ENCODE measurements at places on chromosomes 16 and 17.

- DNase-seq: no peak
Observed at GRCh38 chr17:5819921-5820685, 235.8 kb upstream of the NLRP1 start.

DNA sequence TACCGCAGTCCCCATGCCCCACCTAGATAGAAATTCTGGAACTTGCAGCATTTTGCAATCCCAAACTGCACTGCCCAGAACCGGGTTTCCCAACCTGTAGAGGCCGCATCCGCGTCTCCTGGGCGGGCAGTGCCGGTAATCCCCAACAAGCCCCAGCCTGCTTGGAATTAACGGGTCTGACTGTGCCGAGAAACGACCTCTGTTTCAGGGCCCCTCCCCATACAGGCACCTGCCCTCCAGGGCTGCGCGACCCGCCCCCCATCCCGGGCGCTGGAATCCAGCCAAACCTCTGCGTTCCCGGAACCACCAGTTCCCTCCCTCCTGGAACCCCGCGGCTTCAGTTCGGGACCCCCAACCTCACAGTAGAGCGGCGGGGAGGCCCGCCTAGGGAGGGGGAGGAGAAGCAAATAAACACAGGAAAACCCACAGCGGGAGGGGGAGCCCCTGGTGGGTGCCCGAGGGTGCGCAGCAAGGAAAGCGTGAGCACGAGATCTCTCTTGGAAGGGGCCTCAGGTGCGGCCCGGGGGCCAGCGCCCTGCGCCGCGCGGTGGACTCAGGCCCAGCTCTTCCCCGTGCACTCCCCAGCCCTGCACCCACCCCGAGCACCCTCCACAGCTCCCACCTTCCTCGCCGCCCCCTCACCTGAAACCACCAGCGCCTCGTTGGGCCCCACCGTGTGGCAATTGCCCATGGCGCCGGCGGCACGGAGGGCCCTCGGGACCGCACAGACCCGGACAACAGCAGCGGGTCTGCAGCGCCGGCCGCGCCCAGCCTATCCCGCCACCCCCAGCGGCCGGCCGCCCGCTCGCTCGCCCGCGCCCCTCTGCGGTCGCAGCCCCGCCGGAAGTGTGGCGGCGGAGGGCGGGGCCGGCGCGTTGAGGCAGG is at the start of gene FLOT2:
FLOT2 (minus strand) TSS at position 850 of the 885 bp plus-strand sequence; CDS start at position 691, 159 bp downstream.
- no peak for DNase-seq

- no peak for DNase-seq
Observed at GRCh38 chr16:50688867-50689266, 4.5 kb upstream of the NOD2 start.

GRCh38 chr16:81189100-81189664 is 49.3 kb upstream of the BCO1 start:
- no peak for DNase-seq

DNA sequence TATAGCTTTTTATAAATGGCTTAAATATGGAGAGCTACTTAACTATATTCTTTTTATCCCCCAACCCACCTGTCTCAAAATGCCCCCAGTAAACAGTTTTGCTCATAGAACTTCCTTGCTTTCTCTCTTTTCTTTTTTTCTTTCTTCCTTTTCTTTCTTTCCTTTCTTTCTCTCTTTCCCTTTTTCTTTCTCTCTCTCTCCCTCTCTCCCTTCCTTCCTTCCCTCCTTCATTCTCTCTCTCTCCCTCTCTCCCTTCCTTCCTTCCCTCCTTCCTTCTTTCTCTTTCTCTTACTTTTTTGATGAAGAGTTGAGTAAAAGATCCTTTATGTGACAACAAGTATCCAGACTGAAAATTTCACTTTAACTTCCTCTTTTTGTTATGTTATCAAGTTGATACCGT is 48.2 kb downstream of the KCNJ2 start:
- no peak for DNase-seq

DNA sequence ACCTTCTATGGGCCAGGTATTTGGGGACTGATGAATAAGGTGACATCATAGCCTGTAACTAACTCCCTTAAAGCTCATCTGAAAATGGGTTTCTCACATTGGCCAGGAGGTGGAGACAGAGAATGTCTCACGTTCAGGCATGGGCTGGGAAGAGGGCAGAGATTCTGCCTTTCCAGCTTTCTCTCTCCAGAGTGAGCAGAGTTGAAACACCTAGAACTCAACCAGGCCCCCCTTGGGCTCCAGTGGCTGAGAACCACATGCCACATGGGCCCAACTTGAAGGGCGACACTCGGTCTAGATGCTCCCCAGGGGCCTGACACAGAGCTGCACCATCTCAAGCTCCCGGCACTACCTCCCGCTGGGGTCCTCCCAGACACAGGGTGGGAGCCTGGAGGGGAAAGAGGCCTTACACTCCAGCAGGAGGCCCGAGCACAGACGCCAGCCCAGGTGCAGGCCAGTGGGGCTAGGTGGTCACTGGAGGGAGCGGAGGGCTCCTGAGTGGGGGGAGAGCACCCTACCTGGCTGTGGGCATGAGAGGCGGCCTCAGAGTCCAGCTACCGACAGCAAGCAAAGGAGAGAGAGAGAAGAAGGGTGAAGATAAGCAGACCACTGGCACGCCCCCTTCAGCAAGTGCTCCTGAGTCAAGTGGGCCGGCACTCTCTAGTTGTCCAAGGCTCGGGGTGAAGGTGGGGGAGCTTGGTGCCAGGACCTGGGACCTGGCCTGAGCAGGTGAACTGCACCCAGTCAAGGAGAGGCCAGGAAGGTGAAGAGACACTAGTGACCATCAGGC is 55.9 kb downstream of the MYO18A start:
- no peak for DNase-seq

DNA sequence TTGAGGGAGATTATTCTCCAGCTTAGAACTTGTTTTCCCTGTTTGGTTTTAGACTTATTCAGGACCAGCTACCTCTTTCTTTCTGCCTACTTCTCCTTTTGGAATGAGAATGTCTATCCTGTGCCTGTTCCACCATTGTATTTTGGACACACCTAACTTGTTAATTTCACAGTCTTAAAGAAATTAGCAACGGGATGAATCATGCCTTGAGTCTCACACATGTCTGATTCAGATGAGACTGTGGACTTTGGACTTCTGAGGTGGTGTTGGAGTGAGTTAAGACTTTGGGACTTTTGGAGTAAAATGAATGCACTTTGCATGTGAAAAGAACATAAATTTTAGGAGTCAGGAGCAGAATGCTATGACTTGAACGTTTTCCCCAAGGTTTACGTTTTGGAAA is 581.4 kb downstream of the CDH11 start:
- no peak for DNase-seq

DNA sequence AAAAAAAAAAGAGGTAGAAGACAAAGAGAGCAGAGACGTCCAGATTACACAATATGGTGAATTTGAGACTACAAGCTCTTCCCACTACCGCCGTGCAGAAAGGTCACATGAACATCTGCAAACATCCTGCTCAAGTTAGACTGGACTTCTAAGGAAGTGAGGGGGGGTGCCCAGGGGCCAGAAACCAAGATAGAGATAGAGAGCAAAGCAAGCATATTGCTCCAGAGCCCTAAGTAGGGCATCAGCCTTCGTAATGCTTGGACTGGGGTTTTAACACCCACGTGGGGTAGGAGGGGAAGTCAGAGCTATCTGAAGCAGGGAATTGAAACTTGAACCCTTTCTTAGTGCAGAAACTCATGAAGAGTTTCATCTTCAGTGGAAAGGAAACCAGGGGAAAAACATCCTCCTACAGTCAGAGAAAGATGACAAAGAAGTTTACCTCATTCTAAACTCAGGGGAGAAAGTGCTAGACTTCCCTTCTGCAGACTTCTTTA is 8.7 kb downstream of the CLEC19A start:
- no peak for DNase-seq

DNA sequence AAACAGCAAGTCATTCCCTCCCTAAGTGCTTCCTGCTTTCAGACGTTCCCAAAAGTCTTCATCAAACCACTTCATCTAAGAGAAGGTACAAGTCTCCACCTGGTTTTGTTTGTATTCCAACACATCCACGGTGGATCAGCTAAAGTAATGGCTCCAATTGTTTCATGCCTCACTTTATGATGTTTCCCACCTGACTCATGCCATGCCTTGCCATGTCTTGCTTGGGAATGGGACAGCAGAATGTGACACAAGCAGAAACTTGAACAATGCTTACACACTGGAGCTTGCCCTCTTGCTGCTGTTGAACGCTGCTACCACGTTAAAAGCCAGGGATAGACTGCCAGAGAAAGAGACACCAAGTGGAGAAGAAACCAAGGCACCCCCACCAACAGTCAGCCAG is 43.8 kb downstream of the MYH10 start:
- DNase-seq: no peak
